Activated CD8-positive, alpha-beta T cell treated with anti-CD3 and anti-CD28 coated beads, Interleukin-2, amount 10 ng/mL, durations not matched to agents 7 days and 5 days (primary cell): ENCODE measurements at places on chromosomes 2 and 18. TPM values are rescaled to one million over a fixed set of nuclear protein-coding genes. Genes with fewer than 3 reads are reported as not detected.

GRCh38 chr2:100137866-100138570 lies 4.4 kb downstream of the AFF3 start:
- DNase-seq: peak; percentile 55

DNA sequence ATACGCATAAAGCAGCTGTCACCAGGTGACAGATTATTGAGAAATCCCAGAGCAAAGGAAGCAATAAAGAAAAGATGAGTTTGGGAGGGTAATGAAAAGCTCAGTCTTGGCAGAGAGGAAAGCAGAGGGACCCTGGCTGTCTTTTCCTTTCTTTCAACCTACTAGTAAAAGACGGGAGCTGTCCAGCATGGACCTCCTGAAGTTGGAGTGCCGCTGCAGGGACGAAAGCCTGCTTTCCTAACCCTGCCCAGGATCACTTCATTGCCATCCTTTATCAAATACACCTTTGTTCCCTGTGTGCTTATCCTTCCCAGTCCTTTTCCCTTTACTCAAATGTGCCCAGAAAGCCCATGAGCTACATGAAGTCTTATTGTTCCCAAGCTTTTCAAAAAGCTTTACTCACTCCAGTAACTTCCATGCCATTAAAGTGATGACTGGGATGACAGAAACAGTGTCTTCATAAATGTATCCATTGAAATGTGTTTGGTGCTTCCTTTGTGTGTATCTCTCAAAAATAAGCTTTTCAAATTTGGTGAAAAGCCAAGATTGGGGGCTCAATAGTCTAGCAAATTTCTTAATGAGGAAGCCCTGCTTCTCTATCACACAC lies 3.7 kb upstream of the SPR start:
- DNase-seq: peak; percentile 56

- DNase-seq: no peak
These were observed 710 bp upstream of the XRCC5 start for GRCh38 chr2:216108310-216108966.

The UGT1A7 gene
- total RNA-seq: not detected

The MDH1B gene
- 0.57 TPM for total RNA-seq

The GPR45 gene
- not detected for total RNA-seq

The SNORC gene
- 0.99 TPM for total RNA-seq

- no peak for DNase-seq
These were observed 563.4 kb downstream of the ZNF804A start for GRCh38 chr2:185161701-185162100.

The LYPD6B gene
- total RNA-seq: not detected

The EFHD1 gene
- 6.6 TPM for total RNA-seq

DNA sequence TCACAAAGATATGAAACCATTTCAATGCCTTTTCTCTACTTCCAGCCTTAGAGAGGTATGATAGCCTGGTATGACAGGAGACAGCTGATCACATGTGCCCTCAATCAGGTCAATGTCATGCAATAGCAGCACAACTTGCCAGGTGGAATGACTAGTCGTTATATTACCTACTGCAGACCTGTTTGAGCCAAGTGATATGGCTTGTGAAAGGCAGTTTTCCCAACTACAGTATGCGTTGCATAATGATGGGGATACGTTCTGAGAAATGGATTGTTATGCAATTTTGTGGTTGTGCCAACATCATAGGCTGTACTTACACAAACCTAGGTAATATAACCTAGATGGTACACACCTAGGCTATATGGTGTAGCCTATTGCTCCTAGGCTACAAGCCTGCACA lies 262.8 kb downstream of the ICOS start:
- DNase-seq: no peak

- peak; percentile 28 for DNase-seq
These were observed 103.5 kb downstream of the LBH start for GRCh38 chr2:30334762-30335363.

- no peak for DNase-seq
These were observed 170.6 kb downstream of the TWIST2 start for GRCh38 chr2:239018271-239019182.

The MERTK gene
- total RNA-seq: 0.10 TPM

DNA sequence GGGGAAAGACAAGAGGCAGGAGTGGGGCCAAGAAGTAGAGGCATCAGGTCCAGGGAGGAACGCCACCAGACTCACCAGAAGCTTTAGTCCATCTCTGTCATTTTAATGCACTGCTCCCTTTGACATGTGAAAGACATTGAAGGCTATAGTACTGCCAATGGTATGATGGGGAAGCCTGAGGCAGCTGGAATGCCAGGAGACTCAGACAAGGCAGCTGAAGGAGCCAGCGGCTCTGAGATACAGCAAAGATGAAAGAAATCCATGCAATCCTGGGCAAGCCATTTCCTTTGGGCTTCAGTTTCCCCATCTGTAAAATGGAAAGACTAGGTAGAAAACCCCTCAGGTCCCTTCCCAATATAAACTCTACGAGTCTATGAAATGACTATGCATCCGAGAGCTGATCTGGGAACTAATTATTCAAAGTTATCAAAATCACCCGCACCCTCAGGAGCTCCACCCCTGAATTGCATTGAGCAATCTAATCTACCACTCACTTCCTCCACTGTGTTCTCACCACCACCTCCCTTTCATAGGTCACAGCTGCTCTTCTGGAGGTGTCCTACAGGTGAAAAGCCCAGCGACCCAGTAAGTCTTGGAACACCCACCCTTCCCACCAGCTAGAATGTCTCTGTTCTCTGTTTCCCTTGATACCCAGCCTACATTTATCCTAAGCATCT lies 3.1 kb downstream of the CXCR2 start:
- no peak for DNase-seq

- no peak for DNase-seq
These were observed 45.2 kb upstream of the GCG start for GRCh38 chr2:162197069-162197825.

DNA sequence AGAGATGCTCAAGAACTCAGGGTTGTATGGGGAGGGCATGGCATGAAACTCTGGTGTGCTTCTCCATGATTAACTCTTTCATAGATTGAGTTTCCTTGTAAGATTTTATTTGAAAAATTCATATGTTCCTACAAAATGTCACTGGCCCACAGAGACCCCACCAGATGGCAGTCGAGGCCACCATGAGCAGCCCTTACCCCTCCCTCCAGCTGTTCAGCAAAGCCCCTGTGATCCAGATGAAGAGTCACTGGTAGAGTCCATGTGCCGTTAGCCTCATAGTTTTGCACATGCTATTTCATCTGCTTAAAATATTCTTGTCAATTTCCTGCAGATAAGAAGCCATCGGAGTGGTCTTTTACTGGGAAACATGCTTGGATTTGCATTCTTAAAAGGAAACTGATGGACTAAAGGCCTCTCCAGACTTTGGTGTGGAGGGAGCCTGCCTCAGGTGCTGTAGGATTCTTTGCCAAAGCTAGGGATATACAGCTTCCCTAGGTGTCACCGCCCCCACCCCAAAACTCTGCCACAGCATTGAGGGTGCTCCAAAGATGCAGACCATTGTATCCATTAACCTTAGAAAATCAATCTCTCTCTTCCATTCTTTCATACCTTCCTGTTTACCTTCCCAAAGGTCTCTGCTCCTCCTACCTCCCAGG lies 18.8 kb downstream of the ZNF385B start:
- no peak for DNase-seq

The AP1S3 gene
- 9.1 TPM for total RNA-seq

DNA sequence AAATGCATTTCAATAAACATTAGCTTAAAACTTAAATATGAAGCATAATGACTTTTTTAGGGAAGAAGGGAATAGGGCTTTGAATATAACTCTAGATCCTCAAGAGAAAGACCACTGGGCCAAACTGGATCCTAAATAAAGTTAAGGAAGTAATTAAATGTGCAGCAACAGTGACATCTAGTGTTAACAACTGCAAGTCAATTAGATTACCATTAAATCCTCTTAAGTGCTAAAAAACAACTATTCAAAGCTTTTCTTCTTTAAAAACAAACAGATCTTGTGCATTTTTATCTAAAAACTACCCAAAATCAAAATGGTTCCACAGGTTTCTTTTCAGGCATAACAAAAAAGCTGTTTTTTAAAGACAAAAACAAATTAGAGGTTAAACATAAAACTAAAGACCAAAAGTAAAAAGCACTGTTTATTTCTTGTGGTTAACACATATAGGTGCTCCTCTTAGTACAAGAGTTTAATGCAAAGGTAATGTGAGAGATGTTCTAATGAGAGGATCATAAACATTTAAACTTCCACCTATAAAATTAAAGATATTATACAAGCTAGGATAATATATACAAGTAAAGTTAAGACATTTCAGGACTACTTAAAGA lies 111.4 kb downstream of the THADA start:
- no peak for DNase-seq

- no peak for DNase-seq
These were observed 205.2 kb downstream of the EIPR1 start for GRCh38 chr2:3172265-3172935.

DNA sequence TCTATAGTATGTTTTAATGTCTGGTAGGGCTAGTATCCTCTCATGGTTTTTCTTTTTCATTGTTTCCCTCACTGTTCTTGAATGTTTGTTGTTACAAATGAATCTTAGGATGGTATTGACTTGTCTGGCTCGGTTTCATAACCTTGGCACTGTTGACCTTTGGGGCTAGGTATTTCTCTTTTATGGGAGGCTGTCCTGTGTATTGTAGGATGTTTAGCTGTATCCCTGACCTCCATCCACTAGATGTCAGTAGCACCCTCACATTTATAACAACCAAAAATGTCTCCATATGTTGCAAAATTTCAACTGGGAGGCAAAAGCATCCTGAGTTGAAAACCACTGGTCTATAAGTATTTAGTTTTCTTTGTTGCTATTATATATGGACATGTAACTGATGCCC lies 7.0 kb upstream of the AOX1 start:
- DNase-seq: no peak

DNA sequence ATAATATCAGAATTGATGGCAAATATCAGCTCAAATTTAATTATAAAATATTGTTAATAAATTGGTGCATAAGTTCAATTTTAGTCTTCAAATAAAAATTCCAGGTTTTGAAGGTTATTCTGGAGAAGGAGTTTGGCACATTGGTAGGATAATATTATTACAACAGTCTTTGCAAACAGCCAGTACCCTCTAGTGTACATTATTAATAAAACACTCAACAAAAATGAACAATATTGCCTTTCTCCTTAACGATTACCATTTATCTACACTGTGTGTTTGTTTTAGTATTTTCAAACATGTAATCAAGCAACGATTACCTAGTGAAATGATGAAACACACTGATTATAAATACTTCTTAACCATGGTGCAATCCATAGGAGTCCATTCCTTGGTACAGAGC lies 334.0 kb upstream of the FSIP2 start:
- no peak for DNase-seq

GRCh38 chr2:70516596-70516995 lies 37.0 kb downstream of the TGFA start:
- no peak for DNase-seq

The TMEM169 gene
- 1.4 TPM for total RNA-seq

DNA sequence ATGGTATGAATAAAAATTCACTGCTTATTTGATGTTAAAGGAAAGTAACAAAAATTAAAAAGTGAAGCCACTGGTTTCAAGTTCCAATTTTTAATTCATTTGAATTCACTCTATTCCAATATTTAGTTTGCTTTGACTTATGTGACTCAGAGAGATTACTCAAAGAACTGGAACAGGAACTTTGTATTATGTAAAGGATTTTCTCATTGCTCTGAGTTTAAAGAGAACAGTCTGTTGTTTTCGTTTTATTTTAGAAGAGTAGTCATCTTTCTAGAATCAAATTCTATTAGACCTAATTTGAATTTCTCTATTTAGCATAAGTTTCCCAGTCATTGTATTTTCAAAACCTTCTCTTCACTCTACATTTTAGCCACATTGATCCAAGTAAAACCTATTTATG lies 300.1 kb upstream of the SLC8A1 start:
- no peak for DNase-seq

The EFEMP1 gene
- not detected for total RNA-seq

DNA sequence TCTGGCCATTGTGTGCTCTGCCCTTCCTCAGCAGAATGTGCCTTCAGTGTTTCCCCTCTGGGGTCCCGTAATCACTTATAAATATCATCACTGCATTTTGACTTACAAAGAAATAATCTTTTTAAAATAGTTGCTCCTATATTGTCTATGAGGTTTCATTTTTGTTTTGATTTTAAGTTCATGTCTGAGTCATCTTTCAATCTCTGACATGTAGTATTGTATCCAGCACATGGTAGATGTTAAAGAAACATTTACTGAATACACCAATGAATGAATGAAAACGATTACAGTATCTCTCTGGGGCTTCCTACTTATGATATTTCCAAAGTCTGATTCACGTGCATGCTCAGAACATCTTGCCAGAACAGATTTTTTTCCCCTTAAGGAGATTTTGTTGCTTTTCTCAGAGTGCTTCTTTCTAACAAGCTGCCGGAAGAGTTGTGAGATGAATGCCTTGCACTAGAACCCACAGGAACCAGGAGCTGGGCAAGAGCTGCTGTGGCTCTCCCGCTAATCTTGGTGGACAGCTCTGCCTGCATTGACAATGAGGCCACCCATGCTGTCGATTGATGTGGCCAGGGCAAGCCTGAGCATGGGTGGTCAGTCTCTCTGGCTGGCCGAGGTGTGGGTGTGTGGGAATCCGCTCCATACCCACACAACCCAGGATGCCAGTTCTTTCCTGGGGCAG lies 199.4 kb downstream of the CYRIA start:
- DNase-seq: no peak

- DNase-seq: no peak
These were observed 34.7 kb downstream of the INPP4A start for GRCh38 chr2:98479371-98479770.

The MC2R gene
- not detected for total RNA-seq

DNA sequence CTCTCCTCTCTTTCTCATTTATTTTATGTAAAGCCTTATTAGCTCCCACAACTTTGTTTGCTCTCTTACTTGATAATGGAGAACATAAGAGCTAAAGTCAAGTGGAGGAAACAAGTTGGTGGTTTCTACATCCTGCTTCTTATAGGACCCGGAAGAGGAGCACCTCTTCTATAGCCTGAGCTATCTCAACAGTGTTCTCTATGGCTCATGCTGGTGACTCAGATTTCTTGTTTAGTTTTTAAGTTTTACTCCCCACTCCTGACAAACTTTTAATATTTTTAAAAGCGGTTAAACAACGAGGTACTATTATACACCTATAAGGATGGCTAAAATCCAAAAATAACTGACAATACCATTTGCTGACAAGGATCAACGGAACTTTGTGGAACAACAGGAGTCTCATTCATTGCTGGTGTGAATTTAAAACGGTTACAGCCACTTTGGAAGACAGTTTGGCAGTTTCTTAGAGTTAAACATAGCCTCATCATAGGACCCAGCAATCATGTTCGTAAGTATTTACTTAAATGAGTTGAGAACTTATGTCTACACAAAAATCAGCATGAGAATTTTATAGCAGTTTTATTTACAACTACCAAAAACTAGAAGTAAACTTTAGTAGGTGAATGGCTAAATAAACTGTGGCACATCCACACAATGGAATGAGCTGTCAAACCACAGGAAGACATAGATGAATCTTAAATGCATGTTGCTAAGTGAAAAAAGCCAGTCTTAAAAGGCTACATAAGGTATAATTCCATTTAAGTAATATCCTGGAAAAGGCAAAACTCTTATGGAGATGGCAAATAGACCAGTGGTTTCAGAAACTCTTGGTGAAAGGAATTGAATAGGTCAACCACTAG lies 12.7 kb upstream of the CDC42EP3 start:
- no peak for DNase-seq

The CRYGA gene
- total RNA-seq: not detected
